Kidney epithelial cell (primary cell): ENCODE measurements at places on chromosomes 1 and 21. TPM values are rescaled to one million over a fixed set of nuclear protein-coding genes. Genes with fewer than 3 reads are reported as not detected.
A peak's percentile ranks its signal among the peaks of the same experiment; 100 is the strongest.

The RIMKLA gene
- total RNA-seq, result 0.14 and 0.29 TPM in 2 replicates

DNA sequence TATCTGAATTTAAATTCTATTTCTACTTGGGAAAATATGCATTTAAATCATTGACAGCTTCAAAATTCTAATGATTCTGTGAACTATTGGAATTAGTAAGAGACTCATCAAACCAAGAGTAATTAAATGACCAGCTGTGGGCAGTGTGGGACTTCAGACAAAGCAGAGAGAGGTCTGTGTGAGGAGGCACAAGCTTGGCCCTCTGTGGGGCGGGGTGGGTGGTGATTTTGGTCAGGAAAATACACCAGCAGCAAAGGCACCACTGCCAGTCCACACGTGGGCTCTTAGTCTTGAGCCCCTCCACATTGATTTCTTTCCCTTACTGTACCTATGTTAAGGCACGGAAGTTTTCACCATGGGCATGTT, 39.2 kb upstream of the RAB4A start:
- no peak for DNase-seq

GRCh38 chr1:218957971-218958370, 215.7 kb upstream of the LYPLAL1 start:
- DNase-seq, result no peak

GRCh38 chr1:154622503-154623039, 14.6 kb upstream of the ADAR start:
- DNase-seq, result no peak

GRCh38 chr1:237503292-237503691, 387.4 kb downstream of the ZP4 start:
- DNase-seq, result no peak

DNA sequence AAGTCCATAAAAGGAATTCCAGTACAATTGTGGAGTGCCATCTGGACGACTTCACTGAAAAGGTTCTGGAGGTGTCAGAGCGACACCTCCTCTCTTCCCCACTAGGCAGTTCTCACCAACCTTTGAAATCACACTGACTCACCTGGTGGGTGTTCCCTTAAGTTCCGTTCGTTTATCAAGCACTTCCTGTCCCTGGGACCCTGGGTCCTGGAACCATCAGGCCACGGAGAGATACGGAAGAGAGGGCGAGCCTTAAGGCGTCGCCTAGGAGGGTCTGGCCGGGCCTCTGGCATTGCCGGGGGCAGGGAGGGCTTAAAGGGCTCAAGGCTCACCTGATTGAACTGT, 317 bp downstream of the SPAG17 start:
- DNase-seq, result no peak

GRCh38 chr1:215557992-215558626, 9.0 kb upstream of the KCTD3 start:
- DNase-seq, result no peak

DNA sequence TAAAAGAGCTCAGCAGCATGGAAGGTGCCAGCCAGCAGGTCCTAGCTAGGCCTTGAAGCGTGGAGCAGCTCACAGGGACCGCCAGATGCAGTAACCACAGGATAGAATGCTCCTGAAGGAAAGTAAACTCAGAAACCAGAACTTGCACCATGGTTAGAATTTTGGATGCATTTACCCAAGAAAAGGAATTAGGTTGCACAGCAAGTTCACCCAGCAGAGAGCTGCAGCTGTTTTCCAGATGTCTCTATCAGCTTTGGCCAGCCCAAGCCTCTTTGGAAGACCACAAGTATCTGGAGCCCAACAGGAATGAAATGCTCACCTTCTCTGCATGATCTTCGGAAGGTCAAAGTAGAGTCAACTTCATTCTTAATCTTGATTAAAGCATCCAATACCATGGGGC, 21.0 kb upstream of the ATP13A2 start:
- DNase-seq, result no peak

- no peak for DNase-seq
Measured at GRCh38 chr1:178862864-178863263, 8.0 kb downstream of the ANGPTL1 start.

GRCh38 chr1:228210076-228210651, 2.3 kb downstream of the OBSCN start:
- DNase-seq, result no peak

GRCh38 chr1:162171111-162171510, 101.6 kb downstream of the NOS1AP start:
- DNase-seq, result no peak

- peak; percentile 14 for DNase-seq
Measured at GRCh38 chr1:220680085-220680687, 10.0 kb upstream of the C1orf115 start.

DNA sequence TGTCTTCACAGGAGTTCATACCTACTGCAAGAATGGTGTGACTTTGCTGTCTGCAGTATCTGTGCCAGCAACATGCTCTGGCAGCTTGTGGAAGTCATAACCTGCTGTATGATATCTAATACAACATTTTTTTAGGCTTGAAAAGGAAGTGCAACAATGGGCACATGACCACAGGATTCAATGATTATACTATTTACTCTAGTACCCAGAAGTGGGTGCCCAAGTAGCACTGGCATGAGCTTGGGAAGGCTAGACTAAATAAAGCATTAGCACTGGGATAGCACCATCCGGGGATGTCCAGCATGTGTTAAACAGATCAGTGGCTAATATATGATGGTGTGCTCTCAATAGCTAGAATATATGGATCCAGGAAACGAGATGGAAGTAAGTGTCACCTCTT, 98.6 kb upstream of the PDE4B start:
- DNase-seq, result no peak
